ENCODE measurements at places on chromosomes 7 and 10.

DNA sequence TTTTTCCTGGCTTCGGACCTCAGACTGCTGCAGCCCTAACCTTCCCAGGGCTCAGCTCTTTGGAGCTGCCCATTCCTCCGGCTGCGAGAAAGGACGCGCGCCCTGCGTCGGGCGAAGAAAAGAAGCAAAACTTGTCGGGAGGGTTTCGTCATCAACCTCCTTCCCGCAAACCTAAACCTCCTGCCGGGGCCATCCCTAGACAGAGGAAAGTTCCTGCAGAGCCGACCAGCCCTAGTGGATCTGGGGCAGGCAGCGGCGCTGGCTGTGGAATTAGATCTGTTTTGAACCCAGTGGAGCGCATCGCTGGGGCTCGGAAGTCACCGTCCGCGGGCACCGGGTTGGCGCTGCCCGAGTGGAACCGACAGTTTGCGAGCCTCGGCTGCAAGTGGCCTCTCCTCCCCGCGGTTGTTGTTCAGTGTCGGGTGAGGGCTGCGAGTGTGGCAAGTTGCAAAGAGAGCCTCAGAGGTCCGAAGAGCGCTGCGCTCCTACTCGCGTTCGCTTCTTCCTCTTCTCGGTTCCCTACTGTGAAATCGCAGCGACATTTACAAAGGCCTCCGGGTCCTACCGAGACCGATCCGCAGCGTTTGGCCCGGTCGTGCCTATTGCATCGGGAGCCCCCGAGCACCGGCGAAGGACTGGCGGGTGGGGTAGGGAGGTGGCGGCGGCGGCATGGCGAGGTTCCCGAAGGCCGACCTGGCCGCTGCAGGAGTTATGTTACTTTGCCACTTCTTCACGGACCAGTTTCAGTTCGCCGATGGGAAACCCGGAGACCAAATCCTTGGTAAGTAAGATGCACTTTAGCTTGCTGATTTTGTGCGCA lies at the start of gene PLXDC2:
Gene PLXDC2 (plus strand): TSS at position 22 of the 820 bp plus-strand sequence.
- no peak for DNase-seq

DNA sequence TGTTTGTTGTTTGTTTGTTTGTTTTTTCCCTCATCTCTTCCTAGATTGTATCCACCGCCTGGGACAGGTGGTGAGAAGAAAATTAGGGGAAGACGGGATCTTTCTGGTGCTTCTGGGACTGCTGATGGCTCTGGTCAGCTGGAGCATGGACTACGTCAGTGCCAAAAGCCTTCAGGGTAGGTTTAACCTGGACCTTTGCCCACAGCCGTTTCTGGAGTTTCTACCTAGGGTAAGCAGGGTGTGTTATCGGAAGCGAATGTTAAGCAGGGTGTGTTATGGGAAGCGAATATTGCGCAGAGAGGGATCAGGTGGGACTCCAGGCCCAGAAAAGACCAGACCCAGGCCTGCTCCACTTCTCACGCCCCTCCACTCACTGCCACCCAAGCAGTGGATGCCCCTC lies 4.7 kb downstream of the CLCN1 start:
- no peak for DNase-seq

- peak; percentile 62 for DNase-seq
Measured at GRCh38 chr10:73576178-73576889, 14.8 kb downstream of the USP54 start.

DNA sequence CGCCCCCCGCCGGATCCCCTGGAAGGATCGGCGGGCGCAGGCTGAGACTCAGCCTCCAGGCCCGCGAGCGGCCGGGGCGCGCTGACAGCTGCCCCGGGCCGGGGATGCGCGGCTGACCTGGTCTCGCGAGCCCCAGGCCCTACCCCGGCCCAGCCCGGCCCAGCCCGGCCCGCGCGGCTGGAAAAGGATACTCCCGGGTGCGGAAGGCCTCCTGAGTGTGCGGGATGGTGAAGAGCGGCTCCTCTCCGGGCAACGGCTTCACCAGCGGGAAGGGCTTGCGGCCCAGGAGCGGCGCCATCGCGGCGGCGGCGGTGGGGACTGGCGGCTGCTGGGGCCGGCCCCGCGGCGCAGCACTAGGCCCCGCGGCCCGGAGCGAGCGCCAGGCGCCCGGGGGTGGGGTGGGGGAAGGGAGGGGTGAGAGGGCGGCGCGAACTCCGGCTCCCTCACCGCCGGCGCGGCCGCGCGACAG lies 423 bp downstream of the BAZ1B start:
- DNase-seq, result peak; percentile 8

GRCh38 chr7:64628192-64628591 lies 37.7 kb upstream of the ZNF107 start:
- no peak for DNase-seq

GRCh38 chr10:133335246-133336117 lies 1.2 kb downstream of the CALY start:
- no peak for DNase-seq

Measured in pons (tissue), 1 donor.